ENCODE measurements at places on chromosomes 1 and 21.

- DNase-seq = no peak
These were observed 373.8 kb downstream of the TGFB2 start for GRCh38 chr1:218718977-218719376.

GRCh38 chr1:93164816-93165215 is 15.4 kb downstream of the TMED5 start:
- DNase-seq = no peak

DNA sequence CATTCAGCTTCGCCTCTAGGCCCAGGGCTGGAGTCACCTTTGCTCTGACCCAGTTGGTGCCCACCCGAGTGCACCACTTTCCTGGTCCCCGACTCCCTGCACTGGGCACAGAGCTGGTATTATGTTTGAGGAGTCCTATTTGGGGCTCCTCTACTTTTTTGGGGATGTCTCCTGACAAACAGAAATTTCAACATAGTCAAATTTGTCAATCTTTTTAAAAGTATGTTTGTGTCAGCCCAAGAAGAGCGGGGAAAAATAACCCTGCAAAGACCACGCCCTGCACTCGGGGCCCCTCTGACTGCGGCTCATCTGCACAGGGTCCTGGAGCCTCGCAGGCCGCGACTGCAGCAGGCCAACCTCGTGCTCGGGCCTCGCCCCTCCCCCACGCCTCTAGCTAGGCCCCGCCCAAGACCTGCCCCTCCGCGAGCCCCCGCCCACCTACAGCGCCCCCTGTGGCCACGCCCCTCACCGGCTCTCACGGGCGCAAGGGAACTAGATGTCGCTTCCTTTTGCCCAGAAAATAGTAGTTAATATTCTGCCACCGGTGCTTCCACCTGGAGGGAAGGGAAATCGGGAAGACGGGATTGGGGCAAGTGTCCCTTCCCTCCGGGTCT is 11.4 kb downstream of the FAM229A start:
- DNase-seq = no peak

- DNase-seq = no peak
These were observed 336.4 kb downstream of the PAPPA2 start for GRCh38 chr1:176799327-176799726.

- DNase-seq = no peak
These were observed 20.3 kb upstream of the KNCN start for GRCh38 chr1:46571691-46572225.

GRCh38 chr1:154775621-154776605 is 94.2 kb downstream of the KCNN3 start:
- no peak for DNase-seq

GRCh38 chr1:108533351-108534083 is 26.4 kb upstream of the EEIG2 start:
- no peak for DNase-seq

DNA sequence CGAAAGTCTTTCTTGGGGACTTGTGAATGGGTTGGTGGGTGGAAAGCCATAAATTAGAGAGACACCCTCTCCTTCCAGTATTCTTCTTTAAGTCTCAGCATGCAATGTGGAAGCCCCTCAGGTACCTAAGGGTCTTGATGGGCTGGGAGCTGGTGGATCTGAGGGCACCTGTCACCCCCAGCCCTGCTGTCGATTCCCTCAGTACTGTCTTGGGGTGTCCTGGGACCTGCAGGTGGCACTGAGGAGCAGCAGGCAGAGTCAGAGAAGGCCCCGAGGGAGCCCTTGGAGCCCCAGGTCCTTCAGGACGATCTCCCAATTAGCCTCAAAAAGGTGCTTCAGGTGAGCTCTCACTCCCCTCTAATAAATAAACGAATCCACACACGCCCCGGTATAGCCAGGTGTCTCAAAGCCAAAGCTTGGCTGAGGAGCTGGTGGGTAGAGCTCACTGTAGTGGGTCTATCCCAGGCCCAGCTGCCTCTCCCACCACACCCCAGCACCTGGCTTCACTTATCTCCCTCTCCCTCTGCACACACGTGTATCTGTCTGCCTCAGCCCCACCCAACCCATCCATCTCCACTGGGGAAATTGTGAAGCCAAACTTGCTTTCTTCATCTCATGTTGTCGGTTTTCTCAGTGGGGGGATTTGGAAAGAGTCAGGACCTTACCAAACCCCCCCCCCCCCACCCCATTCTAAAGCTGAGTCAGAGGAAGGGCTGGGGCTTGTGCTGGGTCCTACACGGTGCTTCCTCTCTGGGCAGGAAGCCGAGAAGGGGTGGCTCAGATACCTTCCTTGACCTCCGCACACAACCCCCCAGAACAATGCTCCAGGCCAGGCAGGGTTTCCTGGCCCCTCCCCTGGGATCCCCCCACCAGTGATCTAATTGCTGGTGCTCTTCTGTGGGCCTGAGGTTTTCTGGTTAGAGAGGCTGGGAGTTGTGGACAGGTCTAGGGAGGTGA is 1.6 kb downstream of the ADAM15 start:
- peak; percentile 46 for DNase-seq

- no peak for DNase-seq
These were observed 146.6 kb downstream of the ROR1 start for GRCh38 chr1:63920154-63921117.

DNA sequence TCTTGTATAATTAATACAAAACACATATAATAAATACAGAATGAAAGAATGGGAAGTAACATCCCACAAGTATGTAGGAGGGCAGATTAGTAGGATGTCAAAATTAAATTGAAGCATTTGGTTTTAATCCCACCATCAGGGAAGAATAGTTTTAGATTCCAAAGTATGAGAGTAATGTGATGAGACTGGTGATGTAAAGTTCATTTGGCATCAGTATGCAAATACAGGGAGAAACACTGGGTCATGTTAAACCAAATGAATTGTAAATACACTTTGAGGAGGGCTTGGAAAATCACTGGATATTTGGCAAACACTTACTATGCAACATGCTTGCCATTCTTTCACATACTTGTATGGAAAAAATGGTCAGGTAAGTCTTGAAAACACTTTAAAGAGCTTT is 358.8 kb downstream of the DPYD start:
- DNase-seq = no peak

DNA sequence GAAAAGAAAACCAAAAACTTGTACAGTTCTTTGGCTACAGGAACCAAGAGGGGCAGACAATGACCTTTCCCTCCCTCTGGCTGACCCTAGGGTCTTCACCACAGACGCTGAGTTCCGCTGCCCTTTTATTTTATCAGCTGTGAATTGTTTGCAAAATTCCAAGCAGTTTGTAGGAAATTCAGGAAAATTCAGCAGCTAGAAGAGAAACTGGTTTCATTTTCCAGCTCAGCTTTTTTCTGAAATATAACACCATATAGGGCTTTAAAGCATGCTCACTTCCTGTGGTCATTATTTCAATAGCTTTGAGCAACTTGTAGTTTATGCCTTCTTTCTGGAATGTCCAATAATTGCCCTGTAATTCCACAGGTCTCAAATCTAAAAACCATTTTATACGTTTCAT is 5.5 kb upstream of the PIK3R3 start:
- no peak for DNase-seq

GRCh38 chr1:242133796-242134195 is 134.9 kb upstream of the MAP1LC3C start:
- no peak for DNase-seq

DNA sequence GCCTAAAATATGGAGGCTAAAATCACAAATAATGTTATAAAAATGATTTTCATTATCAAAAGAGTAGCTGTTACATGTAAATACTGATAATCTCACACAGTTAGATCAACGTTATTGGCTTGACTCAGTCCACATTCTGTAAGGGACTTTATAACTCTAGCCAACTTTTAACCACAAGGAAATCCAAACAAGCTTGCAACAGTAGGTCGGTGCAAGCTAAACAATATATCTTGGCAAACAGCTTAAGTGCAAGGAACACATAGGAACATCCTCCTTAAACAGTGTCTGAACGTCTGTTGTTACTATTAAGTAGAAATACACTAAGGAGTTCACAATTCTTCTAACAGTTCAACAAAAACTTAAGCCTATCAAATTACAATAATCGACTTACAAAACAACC is 126.7 kb downstream of the EIF4G3 start:
- no peak for DNase-seq

DNA sequence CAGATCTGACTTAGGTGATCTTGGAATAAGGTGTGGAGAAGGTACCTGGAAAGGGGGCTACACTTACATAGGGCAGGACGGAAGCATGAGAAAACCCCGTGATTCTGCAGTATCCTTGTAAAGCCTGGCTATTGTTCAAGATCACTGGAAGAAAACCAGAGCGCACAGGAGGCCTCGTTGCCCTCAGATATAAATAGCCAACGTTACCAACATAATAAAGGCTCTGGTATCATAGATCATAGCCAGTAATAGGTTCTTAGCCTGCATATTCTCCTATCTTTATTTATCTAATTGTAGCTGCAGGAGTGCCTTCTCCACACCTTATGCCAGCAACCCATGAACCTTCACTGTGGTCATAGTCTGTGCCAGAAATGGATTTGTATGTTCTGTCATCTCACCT is 35.9 kb upstream of the MPZL1 start:
- DNase-seq = no peak

GRCh38 chr1:156948708-156949107 is 28.3 kb downstream of the LRRC71 start:
- no peak for DNase-seq

DNA sequence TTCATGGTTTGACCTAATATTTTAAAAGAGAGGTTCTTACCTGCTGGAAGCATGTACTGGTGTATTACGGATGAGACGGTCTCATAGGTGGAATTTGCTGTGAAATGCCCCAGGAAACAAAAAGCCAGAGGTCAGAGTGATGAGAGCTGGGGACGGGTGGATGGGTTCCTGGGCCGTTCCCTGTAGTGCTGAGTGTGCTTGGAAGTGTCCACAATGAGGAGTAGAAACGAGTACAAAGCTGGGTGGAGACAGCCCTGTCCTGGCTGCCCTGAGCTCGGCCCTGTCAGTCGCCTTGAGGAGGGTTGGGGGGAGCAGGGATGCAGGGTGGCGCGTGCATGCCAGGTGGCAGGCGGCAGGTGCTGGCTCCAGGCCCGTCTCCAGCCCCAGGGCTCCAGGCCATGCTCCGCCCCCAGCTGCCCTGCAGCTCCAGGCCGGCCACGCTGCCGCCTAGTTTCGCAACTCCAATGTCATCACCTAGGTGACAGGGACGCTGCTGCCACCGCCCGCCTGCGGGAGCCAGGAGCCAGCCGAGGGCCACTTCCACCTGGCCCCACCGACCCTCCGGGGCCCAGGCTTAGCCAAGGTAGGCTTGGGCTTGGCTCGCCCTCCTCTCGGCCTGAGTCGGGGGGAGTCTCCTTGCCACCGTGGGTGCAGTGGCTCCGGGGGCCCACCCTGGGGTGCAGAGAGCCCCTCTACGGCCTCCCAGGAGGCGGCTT is 16.4 kb downstream of the TP73 start:
- DNase-seq = peak; percentile 96

- no peak for DNase-seq
These were observed 7.5 kb upstream of the TP53BP2 start for GRCh38 chr1:223853275-223853674.

DNA sequence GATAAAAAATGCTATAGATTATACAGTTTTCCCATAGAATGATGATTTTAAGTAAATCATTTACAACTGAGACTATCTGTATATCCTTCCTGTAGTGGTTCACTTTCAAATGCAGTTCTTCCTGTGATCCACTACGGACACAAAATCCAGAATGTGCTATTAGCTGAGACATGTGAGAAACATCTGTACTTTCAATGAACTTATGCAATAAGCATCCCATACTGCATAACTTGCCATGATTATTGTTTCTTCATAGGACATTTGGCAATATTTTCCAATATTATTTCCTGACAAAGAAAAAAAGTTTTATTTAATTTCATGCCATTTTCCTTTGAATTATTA is 83.5 kb upstream of the PRDX6 start:
- DNase-seq = no peak

GRCh38 chr1:211474451-211474850 is 17.5 kb downstream of the RD3 start:
- peak; percentile 54 for DNase-seq

GRCh38 chr1:50620680-50621329 is 197.6 kb upstream of the DMRTA2 start:
- peak; percentile 32 for DNase-seq

GRCh38 chr21:27557356-27557755 is 590.5 kb upstream of the ADAMTS5 start:
- DNase-seq = no peak

GRCh38 chr1:84715342-84716019 is 25.2 kb upstream of the SSX2IP start:
- DNase-seq = peak; percentile 39

- DNase-seq = no peak
These were observed 107.7 kb downstream of the MAB21L3 start for GRCh38 chr1:116218922-116219321.

- DNase-seq = peak; percentile 62
These were observed 301 bp upstream of the NUDT17 start for GRCh38 chr1:145845144-145845513.

DNA sequence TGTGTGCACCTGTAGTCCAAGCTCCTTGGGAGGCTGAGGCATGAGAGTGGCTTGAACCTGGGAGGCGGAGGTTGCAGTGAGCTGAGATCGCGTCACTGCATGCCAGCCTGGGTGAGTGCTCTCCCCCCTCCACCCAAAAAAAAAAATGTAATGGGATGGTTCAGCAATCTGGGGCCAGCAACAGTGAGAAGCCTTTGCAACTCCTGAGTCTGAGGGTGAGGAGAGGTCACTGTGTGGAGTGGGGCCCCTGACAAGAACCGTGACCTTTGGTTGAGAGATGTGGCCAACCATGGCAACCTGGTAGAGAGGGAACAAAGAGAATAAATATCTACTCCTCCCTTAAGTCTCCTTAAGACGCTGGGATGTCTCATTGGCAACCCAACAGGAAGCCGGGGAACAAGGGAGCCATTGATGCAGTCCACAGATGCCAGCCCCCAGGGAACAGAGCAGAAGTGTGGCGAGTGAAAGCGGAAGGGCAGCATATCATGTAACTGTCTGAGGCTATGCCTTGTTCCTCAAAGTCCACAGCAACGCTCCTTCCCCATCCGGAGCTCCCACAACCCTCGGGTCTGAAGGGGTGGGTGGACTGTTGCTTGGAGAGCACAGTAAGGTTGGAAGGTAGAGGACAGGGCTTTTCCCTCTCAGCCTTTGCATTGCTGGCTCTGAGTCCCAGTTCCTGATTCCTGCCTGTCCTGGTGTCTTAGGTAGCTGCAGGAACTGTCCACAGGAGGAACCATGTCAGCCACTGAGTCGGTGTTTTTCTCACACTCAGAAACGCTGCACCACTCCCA is 8.3 kb downstream of the TRNP1 start:
- no peak for DNase-seq

DNA sequence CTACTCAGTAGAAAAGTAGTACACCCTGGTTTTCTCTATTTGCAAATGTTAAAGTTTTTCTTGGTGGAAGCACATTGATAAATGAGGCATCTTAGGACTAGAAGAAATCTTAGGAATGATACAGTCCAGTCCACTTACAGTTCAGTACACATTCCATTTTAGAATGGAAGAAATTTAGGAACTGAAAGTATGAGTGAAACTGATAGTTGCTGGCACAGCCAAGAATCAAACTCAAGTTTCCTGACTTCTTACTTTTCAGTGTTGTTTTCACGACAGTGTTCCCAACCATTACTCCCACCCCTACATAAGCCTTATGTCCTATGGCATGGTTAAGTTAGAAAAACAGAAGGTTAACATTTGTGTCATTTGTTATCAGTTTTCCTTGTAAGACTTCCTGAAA is 258.5 kb downstream of the BACH1 start:
- no peak for DNase-seq

GRCh38 chr21:37249112-37249904 is 17.8 kb downstream of the VPS26C start:
- DNase-seq = no peak
